ENCODE measurements at places on chromosomes 13 and 19.

- DNase-seq: peak; percentile 65
These were observed 126.5 kb downstream of the NALCN start for GRCh38 chr13:101289764-101290163.

DNA sequence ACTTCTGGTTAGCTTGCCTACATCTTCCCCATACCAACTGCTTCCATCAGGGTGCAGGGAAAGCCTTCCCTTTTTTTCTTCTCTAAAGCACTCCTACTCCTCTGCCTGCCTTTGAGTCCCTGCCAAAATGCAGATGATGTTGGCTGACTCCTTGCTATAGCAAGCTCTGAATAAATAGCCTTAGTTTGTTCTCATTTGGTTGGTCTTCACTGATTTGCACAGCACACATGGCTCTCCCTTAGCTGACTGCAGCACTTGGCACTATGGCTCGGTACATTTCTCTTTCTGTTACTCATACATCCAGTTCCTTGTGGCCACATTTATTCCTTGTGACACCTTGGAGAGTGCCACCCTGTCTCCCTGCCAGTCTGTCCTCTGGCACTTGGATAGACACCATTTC, 249.8 kb downstream of the DCLK1 start:
- no peak for DNase-seq

- no peak for DNase-seq
These were observed 52.2 kb upstream of the CYP4F8 start for GRCh38 chr19:15562861-15563260.

DNA sequence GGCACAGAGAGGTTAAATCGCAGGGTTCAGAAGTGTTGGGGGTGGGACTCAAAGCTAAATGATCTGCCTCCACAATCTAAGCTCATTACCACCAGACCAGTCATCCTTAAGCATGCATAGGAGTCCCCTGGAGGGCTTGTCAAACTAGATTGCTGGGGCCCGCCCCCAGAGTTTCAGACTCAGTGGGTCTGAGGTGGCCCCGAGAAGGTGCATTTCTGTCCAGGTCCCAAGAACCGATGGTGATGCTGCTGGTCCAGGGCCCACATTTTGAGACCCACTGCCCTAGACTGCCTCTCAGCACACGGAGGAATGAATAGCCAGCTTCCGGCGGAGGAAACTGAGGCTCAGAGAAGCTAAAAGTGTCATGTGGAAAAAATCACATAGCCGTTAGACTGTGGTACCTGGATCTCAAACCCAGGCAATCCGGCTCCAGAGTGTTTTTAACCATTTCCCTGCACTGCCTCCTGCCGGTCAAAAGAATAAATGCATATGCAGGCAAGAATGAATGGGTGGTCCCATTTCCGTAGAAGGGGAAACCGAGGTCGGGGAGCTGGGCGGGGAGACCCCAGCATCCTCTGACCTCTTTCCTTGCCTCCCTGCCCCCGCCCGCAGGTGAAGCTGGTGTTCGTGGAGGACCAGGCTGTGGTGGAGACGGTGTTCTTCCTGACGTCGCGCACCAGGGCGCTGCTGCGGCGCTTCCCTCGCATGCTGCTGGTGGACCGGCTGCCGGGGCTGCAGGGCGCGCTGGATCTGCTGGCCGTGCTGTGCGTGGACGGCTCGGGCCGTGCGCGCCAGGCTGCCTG, 23.8 kb downstream of the ZSWIM9 start:
- peak; percentile 55 for DNase-seq

DNA sequence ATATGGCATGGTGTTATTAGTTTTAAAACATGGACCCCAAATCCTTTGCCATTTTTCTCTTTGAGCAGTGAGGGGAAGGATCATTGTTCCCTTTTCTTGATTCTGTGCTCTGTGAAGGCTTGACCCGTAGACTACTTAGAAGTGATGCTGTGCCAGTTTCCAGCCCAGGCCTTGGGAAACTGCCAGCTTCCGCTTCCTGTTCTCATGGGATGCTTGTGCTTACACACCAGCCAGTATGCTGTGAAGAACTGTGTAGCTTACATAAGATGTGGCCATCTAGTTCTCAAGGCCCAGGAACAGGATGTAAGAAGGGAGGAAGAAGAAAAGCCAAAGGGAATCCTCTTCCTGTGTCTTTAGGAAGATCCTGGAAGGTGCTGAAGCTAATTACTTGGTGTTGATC, 180.9 kb downstream of the PCCA start:
- DNase-seq: no peak

DNA sequence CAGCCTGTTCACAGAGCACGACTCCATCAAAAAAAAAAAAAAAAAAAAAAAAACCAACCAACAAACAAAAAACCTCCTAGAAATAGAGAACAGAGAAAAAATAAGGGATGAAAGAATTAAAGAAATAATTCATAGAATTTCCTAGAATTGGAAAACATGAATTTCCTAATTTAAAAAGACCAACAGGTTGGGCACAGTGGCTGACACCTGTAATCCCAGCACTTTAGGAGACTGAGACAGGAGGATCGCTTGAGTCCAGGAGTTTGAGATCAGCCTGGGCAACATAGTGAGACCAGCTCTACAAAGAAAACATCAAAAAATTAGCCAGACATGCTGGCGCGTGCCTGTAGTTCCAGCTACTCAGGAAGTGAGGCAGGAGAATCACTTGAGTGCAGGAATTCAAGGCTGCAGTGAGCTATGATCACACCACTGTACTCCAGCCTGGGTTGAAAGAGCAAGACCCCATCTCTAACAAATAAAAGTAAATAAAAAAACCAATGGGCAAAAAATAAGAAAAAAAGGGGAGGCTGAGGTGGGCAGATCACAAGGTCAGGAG, 6.5 kb downstream of the SPART start:
- DNase-seq: no peak

Data from iPS-NIHi11 (cell line).